ENCODE measurements at places on chromosomes 1 and 21.
A peak's percentile ranks its signal among the peaks of the same experiment; 100 is the strongest.

GRCh38 chr1:161838362-161838761 lies 72.2 kb downstream of the ATF6 start:
- no peak for DNase-seq

DNA sequence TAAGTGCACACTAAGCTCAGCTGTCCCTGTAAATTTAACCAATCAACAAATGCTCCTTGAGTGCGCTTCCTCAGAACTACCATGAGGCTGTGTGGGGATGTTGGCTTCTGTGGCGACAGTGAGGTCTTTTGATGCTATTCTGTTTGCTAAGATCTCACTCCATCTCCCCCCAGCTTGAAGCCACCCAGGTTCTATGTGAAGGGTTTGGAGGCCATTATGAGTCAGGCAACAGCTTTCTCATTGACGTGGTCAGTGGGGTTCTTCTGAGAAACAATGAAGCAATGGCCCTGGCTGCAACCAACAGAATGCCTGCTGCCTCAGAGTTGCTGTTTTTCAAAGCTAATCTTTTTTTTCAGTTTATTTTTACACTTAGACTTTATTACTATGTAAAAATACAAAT lies 205.5 kb downstream of the PTBP2 start:
- no peak for DNase-seq

DNA sequence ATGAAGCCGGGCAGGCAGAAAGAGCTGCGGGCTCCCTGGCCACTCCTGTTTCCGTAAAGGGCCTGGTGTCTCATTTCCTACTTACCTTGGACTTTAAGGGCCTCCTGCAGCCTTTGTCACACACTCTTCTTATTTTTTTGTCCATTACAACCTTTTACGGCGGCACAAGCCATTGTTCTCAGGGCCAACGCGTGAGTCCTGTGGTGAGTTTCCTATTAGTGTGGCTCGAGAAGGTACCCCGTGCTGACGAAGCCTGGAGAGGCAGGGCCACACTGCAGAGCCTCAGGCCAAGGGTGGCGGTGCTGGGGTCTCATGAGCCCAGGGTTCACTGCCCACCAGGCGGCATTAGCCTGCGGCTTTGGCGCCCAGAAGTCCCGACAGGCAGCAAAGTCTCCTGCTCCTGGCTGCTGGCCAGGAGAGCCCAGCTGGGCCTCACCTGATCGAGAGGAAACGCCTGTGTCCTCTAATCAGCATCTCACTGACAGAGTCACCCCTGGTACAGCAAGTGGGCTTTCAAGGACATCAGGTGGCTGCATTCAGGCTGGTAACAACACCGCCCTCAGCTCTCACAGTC lies 62.0 kb downstream of the SIK1 start:
- DNase-seq = peak; percentile 70

- DNase-seq = no peak
These were observed 118.4 kb upstream of the L1TD1 start for GRCh38 chr1:62076286-62076685.

GRCh38 chr1:223887747-223888418 lies 42.1 kb upstream of the TP53BP2 start:
- DNase-seq = peak; percentile 91

DNA sequence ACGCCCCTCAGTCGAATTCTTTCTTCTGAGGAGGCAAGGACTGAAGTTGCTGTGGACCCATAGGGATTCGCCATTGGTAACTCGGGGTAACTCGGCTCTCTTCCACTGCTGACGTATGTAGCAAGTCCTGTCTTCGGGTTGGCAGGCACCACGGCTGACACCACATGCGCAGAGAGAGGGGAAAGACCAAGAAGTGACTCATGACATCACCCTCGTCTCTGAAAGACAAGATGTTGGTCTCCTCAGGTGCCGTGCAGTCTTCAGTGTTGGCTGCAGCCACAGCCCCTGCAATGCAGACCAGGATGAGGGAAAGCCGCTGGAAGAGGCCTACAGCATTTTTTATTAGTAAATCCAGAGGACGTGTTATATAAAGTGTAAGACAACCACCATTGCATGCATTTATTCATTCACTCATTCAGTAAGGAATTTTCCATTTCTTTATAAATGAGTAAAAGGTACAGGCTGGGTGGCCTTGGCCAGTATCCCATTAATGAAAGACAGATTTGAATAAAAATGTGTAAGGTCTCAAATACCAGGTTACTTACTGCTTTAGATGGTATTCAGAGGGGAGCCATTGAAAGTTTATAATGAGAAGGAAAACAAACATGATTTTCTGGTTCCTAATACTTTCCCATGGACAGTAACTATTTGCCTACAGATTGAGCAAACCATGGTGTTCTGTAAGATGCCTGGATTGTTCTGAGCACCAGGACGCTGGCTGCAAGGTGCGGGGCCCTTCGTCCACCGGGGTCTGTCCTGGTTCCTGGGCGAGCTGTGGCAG lies 50.7 kb upstream of the IRF2BP2 start:
- DNase-seq = no peak

GRCh38 chr1:35210321-35211119 lies 17.6 kb upstream of the SFPQ start:
- DNase-seq = no peak

- no peak for DNase-seq
These were observed 717.2 kb downstream of the NCAM2 start for GRCh38 chr21:21715266-21715969.

- DNase-seq = no peak
These were observed 57.1 kb upstream of the DMRTB1 start for GRCh38 chr1:53401813-53402745.

DNA sequence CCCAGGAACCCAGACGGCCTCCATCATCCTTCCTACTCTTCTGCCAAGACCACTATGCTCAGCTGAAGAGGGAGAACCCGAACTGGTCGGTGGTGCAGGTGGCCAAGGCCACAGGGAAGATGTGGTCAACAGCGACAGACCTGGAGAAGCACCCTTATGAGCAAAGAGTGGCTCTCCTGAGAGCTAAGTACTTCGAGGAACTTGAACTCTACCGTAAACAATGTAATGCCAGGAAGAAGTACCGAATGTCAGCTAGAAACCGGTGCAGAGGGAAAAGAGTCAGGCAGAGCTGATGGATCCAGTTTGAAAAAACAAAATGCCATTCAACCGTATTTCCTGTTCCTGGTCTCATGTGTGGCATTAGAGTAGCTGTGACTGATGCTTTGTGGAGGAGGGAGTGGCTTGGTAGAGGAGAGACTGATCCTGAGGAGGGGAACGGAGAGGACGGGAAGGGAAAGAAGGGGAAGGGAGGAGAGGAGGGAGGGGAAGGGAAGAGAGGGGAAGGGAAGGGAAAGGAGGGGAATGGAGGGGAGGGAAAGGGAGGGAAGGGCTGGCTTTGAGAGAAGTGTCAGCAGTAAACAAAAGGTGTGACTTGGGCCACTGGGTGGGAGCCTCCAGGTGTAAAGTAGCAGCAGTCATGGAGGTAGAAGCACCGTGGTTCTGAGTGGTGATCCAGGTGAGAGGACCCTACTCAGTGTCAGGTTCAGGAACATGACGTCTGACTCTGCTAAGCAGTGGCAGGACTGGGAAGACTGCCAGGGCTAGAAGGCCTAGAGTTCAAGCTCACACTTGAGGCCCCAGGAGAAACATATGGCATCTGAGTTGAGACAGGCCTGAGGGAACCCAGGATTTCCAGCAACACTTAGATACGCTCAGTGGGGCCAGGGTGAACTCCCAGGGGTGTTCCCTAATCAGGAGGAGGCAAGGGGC lies 846 bp downstream of the HMGB4 start:
- peak; percentile 99 for DNase-seq

DNA sequence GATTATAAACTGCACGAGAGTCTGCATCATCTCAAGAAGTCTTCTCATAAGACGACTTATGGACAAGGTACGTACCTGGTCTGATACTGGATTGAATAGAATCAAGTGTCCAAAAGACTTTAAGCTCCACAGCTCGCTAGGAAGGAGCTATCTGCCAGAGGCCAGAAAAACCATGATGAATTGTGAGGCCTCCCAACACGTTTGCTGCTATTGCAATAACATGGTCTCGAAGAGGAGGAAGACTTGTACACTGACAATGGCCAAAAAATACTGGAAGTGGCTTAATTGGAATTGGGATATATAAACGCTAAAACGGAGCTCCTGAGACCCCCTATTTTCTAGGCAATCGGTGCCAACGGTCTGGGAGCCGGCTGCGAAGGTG lies 534 bp downstream of the DNAJC28 start:
- peak; percentile 47 for DNase-seq

DNA sequence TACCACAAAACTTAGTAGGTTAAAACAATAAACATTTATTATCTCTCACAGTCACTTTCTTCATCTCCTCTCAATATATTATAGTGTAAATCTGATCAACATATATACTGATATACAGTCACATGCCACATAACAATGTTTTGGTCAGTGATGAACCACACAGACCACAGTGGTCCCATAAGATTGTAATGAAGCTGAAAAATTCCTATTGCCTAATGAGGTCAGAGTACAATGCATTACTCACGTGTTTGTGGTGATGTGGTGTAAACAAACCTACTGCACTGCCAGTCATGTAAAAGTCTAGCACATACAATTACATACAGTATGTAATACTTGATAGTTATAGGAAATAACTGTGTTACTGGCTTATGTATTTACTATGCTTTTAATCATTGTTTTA lies 30.1 kb downstream of the OLFML3 start:
- no peak for DNase-seq

DNA sequence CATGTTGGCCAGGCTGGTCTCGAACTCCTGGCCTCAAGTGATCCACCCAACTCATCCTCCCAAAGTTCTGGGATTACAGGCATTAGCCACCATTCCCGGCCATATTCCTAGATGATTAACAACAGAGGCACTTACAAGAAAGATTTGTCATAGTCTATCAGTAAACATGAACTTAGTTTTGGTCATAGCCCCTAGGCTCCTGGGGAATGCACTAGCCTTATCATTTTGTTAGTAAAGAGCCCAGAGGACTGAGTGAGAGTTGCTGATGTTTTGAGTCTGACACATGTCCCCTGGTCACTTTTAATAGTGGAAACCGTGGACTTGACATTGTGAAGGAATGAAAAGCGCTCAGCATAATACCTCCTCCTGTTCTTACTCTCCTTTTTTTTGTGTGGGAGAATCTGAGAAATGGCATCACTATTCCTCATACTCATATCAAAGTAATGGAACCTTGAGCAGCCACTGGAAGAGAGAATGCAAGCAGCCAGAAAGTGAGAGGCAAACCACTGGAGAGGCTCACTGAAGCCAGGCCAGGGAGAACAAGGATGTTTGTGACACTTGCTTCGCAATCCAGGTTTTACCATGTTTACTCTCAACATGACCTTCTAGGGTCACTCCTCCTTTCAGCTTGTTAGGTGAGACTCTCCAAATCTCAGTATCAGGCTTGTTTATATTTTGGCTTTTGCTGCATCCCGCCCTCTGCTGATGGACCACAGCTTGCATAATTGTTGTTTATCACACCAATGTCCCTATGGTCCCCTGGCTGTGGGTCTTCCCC lies 14.8 kb downstream of the ATP1B1 start:
- no peak for DNase-seq

- no peak for DNase-seq
These were observed 30.4 kb downstream of the APP start for GRCh38 chr21:26140164-26140579.

- DNase-seq = peak; percentile 68
These were observed 229.7 kb upstream of the CACYBP start for GRCh38 chr1:174769961-174770549.

- DNase-seq = no peak
These were observed 86.2 kb downstream of the AKT3 start for GRCh38 chr1:243763806-243764205.

GRCh38 chr1:150576367-150576711 lies 3.1 kb downstream of the MCL1 start:
- DNase-seq = no peak

DNA sequence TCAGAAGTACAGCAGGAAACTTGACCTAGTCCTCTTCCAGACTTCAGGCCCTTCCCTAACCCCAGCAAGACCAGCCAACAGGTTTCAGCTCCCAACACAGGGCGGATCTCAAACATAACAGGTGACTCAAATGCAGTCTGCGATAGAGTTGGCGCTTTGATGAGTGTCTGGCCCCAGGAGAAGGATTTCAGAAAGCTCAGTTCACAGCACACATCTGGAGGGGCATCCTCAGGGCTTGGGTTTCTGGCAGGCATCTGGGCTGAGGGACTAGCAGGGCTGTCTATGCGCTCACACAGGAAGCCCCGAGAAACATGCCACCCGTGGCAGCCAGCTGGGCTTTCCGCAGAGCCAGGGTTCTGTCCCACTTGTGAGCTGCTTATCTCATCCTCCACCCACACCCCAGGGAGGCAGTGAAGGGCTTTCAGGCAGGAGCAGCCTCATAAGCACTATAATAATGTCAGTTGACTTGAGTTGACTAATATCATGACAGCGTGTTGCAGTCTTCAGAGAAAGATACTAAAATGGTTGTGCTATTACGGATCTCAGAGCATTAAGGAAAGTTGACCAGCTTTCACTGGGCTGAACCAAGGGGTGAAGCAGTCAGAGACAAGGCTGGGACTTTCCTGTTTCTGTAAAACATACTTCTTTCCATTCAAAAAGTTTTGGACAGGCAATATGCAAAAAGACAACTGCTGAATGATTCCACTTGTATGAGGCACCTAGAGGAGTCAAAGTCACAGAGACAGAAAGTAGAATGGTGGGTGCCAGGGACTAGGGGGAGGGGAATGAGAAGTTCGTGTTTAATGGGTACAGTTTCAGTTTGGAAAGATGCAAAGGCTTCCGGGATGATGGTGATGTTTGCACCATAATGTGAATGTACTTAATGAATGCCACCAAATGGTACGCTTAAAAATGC lies 233.0 kb upstream of the IRF2BP2 start:
- peak; percentile 26 for DNase-seq

DNA sequence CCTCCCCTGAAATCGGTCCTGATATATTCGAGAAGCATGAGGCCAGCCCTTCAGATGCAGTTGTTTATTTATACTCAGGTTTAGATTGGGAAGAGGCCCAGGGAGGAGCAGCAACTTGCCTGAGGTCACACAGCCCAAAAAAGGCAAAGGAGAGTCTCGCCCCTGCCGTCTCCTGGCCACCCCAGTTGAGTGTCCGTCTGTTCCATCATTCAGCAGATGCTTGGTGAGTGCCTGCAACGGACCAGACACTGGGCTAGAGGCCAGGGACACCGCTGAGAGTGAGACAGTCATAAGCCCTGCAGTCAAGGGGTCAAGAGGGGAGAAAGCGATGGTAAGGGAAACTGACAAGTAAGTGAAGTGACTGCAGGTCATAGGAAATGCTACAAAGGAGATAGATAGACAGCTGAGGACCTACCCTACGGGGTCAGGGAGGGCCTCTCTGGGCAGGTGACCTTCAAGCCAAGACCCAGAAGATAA lies 15.4 kb upstream of the SELENON start:
- no peak for DNase-seq

DNA sequence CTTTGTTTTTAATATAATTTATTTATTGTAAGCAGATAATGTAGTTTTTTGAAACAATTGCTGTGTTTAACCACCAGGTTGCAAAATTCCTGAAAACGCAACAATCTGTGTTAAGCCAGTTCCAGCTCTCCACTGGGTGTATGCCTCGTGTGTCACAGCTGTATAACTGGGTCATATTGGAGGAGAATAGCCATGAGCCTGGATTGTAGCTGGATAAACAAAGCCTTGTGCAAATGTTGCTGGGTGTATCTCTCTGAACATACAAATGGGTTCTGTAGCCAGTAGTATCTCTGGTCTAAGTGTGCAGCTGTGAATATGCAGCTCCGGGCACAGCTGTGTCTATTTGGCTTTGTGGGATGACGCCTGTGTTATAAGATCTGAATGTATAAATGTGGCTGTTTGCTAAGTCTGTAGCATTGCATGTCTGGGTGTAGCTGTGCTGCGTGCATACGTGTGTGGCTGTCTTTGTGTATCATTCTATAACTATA lies 2.8 kb downstream of the TCEA3 start:
- DNase-seq = peak; percentile 33

Measured in NCI-H510A treated with DMSO at 0.1 percent for 48 hours (cell line).